AG20443 (cell line): ENCODE measurements at places on chromosomes 3 and 15.

- DNase-seq = no peak
These were observed 176.3 kb downstream of the STT3B start for GRCh38 chr3:31709005-31709404.

- no peak for DNase-seq
These were observed 88.7 kb upstream of the UBE2E2 start for GRCh38 chr3:23114432-23114831.

GRCh38 chr3:127247292-127247691 lies 40.6 kb downstream of the PRR20G start:
- no peak for DNase-seq

DNA sequence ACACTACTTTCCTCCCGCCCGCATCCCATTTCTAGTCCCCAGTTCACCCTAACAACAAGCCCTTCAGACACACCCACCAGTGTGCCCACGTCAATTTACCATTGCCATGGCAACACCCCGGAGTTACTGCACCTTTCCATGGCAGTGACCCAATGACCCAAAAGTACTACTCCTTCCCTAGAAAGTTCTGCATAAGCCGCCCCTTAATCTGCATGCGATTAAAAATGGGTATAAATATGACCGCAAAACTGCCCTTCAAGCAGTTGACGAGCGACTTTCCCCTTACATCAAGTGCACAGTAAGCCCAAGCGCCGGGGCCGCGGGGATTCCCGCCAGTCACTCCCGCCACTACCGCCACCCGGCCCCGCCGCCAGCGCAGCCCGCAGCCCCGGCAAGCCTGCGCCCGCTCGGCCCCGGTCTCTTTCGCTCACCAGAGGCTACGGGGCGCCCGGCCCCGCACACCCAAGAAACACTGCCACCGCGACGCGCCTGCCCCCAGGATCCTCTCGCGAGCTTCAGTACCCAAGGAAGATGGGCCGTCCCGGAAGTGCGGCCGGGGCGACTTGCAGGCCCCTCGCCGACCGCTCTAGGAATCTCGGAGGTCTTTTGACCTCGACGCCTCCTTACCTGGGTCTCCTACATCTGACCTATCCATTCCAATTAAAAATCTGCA lies 27.2 kb upstream of the ZNF502 start:
- DNase-seq = peak; percentile 94

GRCh38 chr15:50241684-50242450 lies 23.7 kb downstream of the HDC start:
- peak; percentile 46 for DNase-seq
